CD4-positive, alpha-beta T cell treated with Interleukin-15 for 1 hour (primary cell): ENCODE measurements at places on chromosomes 1 and 21.

DNA sequence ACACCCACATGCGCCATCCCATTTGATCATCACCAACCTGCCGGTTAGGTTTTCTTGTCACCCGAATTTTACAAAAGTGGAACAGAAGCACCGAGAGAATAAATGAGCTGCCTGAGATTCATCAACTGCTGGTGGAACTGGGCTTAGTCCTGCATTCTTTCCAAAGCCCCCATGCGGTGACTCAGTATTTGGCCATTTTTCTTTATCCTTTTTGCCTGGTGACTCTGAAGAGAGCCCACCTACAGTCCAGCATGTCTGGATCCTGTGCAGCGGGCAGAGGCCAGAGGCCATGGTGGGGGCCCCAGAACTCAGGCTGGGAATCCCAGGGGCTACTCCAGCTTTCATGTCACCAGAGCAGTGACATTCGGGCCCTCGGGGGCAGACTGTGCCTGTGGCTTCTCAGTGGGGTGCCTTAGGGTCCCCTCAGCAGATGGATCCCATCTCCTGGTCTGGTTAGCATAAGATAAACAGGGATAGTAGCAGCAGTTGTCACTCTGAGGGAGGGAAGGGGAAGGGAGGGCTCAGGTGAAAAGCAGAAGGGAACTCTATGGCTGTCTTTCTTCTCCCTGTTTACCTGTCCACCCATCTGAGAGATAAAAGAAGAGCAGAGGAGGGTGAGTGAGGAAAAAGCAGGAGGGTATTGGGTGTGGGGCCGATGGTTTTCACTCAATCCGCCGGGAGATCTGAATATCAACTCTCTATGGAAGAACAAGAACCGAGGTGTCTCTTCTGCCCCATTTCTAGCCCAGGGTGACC is 63.2 kb downstream of the KIF26B start:
- DNase-seq, result no peak

- no peak for DNase-seq
These were observed 15.1 kb upstream of the TIPRL start for GRCh38 chr1:168163670-168164069.

DNA sequence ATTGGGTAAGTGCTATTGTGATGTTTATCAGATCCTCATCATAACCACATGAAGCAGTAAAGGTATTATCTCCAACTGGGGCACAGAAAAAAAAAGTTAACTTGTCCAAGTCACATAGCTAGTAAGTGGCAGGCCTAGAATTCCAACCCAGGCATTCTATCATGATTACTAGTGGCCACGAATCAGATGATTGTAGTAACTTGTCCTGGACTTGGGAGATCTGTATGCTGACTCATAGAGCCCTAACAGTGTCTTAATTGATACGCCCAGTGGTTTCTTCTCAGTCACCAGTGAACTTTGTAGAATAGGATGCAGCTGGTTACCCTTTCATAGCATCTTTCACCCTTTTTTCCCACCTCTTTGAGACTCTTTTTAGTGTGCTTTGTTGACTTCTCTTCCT is 91.1 kb upstream of the UBE2U start:
- DNase-seq, result no peak

DNA sequence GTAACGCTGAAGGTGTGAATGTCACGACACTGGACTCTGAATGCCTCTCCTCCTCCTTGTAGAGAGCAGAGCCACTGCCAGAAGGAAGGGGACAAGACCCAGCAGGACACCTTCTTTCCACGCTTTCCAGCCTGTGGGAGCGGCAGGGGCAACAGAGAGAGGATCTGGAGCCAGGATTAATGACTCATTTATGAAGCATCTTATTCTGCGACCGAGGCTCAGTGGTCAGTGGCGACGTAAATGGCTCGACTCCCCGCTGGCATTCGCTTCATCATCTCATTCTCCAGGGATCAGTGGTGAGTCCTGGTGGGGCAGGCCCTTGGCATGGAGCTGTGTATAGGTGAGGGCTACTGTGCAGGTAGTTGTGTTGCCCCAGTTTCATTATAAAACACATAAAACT is 4.6 kb downstream of the SLC37A1 start:
- no peak for DNase-seq
